ENCODE measurements at places on chromosomes 3 and 15.

DNA sequence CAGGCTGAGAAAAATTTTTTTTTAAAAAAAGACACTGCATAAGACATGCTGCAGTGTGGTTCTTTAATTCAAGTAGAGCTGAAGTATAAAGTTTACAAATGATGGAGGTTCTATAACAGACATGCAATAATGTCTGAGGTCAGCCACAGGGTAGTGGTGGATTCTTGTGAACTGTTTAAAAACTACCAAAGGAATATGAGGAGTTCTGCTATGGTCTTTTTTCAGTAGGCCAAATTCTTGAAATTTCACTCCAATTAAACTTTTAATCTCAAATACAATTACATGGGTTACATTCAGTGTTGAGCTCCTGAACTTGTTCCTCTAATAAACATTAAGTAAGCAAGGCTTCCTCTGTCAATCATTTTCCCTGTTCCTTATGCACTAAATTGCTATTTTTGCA, 122.7 kb downstream of the PLD1 start:
- DNase-seq: no peak

DNA sequence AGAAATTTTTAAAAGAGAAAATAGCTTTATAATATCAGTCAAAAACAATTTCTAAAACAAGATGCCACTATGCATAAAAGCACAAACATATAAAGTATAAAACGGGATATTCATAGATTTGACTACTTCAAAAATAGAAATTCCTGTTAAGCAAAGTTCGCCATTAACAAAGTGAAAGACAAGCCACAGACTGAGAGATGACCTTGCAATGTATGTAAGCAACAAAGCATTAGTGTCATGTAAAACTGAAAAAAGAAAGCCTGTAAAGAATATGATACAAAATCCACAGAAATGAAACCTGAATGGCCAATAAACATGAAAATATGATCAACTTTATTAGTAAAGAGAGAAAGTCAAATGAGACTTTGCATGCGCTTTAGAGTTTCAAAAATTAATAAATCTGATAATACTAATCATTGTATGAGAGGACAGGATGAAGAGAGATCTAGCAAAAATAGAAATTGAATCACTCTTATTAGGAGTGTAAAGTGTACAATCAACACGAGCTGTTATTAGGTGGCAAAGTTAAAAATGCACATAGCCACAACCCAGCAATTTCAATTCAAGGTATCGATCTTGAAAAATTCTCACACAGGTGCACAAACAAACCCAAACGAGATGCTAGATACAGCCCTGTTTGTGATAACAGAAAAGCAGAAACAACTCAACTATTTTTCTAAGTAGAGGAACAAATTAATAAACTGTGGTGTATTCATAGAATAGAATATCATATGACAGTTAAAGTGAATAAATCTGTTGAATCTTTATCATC, 173.6 kb downstream of the MECOM start:
- DNase-seq: no peak

- no peak for DNase-seq
Measured at GRCh38 chr3:149226776-149227175, 5.1 kb upstream of the CP start.

- no peak for DNase-seq
Measured at GRCh38 chr3:152396867-152397266, 128.1 kb downstream of the MBNL1 start.

DNA sequence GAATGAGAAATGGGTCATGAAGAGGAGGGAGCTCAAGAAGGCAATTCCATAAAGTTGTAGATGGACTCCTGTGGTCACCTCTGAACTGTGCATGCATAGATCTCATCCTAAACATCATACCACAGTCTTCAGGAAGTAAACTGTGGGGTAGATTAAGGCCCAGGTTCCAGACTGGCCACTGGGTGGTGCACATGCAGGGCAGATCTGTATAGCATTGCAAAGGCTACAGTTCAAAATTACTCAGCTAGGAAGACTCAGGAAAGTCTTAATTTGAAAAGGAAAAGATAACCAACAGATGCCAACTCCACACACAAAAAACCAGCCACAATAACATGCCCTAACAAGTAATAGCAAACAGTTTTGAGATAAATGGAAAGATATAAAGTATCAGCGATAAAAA, 20.3 kb downstream of the KY start:
- DNase-seq: no peak

- no peak for DNase-seq
Measured at GRCh38 chr3:197336348-197336747, 37.9 kb upstream of the DLG1 start.

GRCh38 chr15:33032053-33032452, 162.5 kb downstream of the FMN1 start:
- DNase-seq: no peak

GRCh38 chr3:136954251-136954650, 3.5 kb upstream of the IL20RB start:
- no peak for DNase-seq

- DNase-seq: no peak
Measured at GRCh38 chr3:73086071-73086494, 24.6 kb downstream of the EBLN2 start.

DNA sequence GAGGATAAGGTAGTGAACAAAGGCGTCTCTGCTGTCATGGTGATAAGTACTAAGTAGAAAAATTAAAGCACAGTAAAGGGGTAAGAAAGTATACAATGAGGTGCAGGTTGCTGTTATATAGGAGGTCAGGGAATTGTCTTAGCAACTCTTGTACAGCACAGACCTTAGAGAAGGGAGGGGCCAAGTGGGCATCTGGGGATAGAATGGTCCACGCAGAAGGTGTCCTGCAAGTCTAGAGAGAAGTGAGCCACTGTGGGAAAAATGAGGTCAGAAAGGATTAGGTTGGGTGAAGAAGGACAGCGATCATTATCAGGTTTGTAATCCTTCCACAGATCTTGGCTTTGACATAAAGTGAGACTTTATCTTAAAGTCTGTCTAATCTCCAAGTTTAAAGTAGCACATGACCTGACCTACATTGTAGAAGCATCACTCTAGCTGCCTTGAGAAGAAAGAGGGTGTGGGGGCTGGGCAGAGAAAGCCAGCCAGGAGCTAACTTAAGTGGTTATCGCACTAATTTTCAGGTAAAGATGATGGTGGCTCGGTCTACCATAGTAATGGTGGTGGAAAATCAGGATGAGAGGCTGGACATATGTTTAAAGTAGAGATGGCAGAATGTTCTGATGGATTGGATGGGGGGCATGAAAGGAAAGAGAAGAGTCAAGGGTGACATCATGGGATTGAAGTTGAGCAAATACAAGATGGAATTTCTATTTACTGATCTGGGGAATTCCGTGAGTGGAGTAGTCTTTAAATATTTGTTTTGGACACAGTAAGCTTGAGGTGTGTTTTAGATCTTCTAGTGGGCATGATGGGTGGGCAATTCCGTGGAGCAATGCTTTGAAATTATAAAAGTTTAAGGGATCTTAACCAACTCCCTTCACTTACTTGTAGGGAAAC, 919.2 kb downstream of the ROBO1 start:
- DNase-seq: no peak

DNA sequence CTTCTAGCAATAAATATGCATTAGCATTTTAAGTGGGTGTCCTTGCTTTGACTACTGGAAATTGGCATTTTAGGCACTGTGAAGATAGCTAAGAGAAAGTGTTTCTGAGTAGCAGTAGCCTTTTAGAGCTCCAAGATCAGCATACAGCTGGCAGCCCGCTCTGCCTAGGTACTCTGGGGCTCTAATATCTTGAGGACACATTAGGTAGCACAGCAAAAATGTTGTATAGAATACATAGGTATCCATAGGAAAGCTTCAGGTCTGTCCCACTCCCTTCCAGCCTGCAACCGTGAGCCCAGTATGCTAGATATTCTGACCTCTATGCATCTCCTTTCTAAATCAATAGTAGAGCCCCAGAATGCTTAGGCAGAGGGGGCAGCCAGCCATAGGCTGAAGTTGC, 670.5 kb downstream of the NLGN1 start:
- DNase-seq: no peak

GRCh38 chr15:95370291-95370690, 960.2 kb upstream of the NR2F2 start:
- DNase-seq: no peak

DNA sequence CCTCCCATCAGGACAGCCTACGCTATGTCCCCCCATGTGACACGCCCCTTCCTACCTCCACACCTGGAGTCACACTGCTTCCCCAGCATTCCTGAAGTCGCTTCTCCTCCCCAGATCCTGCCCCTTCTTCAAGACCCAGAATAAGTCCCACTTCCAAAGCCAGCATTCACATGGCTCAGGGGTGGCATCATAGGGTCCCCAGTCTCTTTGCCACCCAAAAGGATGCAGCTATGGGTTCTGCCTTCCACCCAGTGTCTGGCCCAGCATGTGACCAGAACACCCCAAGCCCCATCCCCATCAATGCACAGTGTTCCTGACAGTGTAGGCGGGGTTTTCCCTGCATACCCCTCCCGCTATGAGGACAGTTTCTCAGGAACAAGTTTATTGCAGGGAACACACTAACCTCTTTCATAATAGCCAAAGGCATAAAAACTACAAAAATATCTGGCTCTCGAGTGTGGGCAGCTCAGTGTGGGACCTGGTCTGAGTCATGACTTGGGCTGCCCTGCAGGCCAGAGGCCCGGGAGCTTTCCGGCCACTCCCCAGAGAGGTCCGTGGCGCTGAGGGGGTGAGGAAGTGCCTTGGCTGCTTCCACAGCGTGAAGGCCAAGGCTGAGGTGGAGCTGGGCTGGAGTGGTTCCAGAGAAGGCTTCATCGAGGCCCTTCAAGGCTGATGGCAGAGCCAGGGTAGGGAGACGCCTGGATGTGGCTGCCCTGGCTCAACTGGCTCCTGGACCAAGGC, 5.8 kb downstream of the ISLR start:
- peak; percentile 88 for DNase-seq

DNA sequence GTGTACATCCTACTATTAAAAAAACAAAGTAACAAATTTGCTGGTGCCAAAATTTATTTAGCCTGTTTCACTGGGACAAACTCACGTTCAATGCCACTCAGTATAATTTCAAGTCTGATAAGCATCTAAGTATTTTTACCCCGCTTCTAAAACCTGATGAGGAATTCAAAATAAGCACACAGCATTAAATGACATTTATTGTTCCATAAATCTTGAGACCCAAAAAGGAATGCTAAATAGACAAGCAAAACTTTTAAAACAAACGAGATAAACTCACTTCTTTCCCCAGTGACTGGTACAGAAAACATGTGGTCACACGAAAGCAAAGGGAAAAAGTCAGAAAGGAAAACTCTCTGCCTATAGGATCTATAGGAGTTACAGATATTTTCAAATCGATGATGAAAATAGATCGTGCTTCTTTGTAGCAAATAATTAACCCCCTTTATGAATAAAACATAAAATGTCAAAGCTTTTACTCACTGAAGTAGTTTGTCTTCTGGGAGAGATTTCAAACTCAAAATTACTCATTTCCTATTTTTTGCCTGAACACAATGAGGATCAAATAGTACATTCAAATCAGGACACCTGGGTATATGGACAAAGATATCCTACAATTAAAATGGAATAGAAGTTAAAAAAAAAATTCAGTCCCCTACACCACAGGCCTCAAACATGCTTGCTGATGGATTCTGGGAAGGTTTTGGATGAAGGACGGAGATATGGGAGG, 51.7 kb downstream of the UBP1 start:
- no peak for DNase-seq

DNA sequence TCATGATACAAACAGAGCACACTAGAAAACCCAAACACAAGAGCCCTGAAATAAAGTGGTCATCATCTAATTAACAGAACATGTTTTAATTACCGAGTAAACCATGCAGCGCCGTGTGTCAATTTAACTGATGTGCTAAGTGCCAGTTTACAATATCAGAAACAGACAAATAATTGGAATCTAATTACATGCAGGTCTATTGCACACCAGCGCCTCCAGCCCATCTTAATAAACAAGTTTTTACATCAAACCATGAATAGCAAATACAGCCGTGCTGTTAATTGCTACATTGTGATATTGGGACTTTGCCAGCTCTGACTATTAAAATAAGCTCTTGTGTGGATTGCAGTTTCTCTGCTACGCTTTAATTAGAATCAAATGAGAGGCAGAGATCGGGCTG, 510.2 kb upstream of the MDFIC2 start:
- no peak for DNase-seq

- DNase-seq: no peak
Measured at GRCh38 chr15:74866090-74866489, 7.1 kb downstream of the SCAMP2 start.

DNA sequence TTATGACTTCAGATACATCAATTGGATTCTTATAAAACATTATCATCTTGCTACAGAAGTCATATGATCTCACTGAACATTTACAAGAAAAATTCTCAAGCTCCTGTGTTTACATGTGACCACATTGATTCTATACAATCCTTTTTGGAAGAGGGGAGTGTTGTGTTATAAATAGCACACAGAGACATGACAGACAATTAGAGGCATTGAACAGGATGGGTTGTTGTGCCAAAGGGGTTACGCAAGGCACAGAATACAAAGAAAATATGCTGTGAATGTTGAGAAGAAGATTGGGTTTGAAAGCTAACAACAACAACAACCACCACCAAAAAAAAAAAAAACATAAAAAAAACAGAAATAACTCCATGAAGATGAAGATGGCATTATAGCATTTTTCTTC, 32.5 kb upstream of the TBL1XR1 start:
- no peak for DNase-seq

- DNase-seq: no peak
Measured at GRCh38 chr15:94027581-94027980, 203.8 kb upstream of the MCTP2 start.

DNA sequence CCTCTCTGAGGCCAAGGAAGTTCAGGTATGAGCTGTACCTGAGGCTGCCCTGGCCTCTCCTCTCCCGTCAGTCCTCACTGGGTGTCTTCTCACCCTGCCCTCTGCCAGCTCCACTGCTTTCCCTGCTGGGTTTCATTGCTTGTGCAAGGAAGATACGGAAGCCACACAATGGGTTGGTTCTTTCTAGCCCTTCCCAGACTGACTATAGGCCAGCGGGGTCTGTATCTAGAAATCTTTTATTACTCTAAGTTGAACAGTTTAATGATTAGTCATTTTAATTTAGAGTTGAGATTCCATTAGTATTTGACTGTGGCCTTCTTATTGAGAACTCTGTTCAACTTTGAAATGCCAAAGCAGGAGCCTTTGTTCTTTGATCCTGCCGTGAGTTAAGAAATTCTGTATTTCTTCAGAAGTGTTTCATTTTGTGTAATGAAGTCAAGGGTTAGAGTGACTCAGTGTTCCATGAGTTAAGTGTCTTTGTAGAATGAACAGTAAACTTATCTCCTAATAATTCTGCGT, 16.2 kb downstream of the C3orf62 start:
- DNase-seq: no peak

GRCh38 chr3:168753724-168754123, 658.0 kb upstream of the GOLIM4 start:
- no peak for DNase-seq

DNA sequence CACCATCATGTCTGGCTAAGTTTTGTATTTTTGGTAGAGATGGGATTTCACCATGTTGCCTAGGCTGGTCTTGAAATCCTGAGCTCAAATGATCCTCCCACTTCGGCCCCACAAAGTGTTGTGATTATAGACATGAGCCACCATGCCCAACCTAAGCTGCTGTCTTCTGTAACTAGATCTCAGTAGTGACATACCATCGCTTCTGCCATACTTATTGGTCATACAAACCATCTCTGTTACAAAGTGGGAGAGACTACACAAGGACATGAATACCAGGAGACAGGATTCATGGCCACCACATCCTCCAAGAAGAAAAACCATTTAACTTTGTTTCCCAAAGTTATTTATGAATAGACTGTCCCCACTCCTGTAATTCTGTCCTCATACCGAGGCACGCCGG, 81.3 kb downstream of the SMAD6 start:
- no peak for DNase-seq

- no peak for DNase-seq
Measured at GRCh38 chr15:51051776-51052175, 42.9 kb downstream of the TNFAIP8L3 start.

GRCh38 chr15:86375733-86376280, 296.1 kb downstream of the AGBL1 start:
- DNase-seq: no peak

Data from sigmoid colon (tissue), 7 donors.